Fibroblast of pulmonary artery (primary cell): ENCODE measurements at places on chromosomes 4 and X.
A peak's percentile ranks its signal among the peaks of the same experiment; 100 is the strongest.

DNA sequence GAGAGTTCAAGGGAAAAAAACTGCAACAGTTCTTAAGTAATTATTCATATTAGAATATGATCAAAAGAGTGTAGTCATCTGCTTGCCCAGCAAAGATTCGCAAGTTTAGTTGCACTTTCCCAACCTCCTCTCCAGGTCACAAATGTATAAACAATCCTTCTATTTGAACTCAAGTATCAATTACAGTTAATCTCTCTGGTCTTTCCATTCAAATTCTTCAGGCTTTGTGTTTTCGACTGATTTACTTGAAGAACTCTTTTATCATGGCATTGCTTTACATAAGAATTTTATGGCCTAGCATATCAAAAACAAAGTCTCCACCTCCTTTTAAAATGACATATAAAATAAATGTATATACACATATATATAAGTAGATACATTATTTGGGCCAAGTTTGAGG, 1009.6 kb upstream of the DIAPH2 start:
- no peak for DNase-seq

DNA sequence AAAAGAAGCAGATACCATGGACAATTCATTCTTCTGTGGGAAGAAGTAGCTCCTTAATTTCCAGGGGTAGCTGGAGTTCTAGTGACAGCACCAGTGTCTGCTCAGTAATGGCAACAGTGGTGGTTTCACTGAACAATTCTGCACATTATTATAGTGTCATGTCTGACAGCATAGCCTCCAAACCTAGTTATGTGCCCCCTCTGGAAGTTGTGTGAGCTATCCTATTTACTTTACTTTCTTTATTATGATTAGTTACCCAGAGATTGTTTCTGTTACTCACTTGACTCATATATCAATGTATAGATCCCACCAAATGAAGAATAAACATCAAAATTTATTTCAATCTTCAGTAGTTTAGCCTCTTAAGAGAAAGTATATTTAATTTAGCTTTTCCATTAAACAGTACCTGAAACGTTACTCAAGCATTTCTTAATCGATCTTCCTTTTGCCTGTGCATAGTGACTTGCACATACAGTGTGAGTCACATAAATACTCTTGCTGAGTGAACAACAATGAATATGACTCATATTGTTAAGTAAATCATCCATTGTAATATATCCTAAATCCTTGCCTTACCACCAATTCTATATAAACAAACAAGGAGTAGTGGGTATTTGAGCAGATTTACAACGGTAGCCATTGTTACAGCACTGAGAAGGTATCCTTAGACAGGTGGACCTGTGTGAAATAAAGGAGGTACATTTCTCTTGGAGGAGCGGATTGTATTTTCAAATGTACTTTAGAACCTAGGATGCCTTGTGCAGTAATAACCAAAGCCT, 534.7 kb downstream of the ANKRD50 start:
- DNase-seq: peak; percentile 89

GRCh38 chrX:44898411-44899221, 25.6 kb downstream of the KDM6A start:
- no peak for DNase-seq

- no peak for DNase-seq
Measured at GRCh38 chrX:77788050-77788449, 2.0 kb upstream of the ATRX start.

DNA sequence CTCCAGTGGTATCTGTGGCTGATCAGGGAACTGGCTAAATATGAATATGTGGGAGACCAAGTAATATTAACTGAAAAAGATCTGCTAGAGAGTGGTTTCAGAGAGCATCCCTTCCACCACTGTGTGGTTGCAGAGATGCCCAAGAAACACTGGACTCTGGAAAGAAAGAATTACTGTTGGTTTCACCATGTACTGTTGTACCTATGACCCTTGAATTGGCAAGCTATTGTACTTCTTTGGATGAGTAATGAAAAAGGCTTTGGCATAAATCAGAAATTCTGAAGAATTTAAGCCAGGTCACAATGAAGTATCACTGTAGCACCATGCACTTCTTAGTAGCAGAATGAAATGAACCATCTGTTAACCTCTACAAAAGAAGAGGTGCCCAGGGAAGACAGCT, 134.4 kb upstream of the INTU start:
- no peak for DNase-seq

DNA sequence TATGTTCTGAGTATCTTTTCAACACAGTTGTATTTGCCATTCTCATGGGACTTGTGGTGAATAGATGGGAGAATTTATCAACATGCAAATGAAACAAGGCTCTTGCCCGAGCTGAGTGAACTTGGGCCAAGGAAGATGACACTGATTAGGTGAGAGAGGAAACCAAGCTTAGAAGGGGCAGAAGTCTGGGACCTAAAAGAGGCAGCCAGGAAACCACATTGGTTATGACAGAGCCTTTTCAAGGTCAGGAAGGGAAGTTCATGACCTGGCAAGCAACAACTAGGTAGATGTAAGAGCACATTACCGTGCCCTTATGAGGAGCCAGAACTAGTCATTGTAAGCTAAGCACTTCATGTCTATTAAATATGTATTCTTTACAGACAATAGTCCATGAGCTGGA, 590.3 kb downstream of the PACRGL start:
- no peak for DNase-seq

GRCh38 chrX:45715748-45716147, 515.1 kb upstream of the DIPK2B start:
- no peak for DNase-seq

GRCh38 chr4:88570001-88570400, 22.3 kb upstream of the HERC3 start:
- DNase-seq: no peak

DNA sequence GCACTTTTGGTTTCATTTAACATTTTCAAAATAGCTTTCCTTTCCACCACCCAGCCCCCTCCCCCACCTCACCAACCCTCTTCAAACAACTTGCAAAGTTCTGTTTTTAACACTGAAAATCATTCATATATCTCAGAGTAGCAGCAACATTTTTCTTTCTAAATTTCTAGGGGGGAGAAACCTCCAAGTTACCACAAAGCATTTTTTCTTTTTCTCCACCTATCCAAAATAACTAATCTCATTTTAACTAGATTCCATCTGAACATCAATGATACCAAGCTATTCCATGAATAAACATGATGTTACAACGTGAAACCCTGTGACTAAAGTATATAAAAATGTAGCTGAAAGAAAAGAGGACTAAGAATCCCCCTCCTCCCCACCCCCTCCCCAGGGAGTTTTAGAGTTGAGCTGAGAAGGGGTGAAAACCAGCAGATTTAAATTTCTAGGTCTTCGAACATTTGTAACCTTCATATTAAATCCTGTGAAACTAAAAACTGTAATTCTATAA, 5.2 kb downstream of the LDB2 start:
- peak; percentile 18 for DNase-seq

DNA sequence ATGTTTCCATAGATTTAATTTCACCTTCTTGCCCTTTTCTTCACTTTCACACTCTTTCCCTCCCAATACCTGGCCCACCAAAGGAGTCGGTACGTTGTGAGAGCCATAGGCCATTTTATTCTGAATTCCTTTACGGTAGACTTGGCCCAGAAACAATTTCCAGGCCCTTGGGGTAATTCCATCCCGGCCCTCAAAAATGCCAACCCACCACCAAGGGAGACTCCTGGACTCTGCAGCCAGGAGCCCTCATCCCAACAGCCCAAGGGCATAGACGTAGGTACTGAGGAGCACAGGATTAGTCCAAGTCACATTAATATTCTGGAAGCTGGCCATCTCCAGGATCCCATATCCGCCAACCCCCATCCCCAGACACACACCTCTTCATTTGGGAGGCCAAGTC, 102.9 kb downstream of the LIMCH1 start:
- DNase-seq: no peak

GRCh38 chr4:57763070-57763469, 652.9 kb upstream of the IGFBP7 start:
- no peak for DNase-seq

- no peak for DNase-seq
Measured at GRCh38 chr4:14829795-14830194, 172.5 kb upstream of the CPEB2 start.

DNA sequence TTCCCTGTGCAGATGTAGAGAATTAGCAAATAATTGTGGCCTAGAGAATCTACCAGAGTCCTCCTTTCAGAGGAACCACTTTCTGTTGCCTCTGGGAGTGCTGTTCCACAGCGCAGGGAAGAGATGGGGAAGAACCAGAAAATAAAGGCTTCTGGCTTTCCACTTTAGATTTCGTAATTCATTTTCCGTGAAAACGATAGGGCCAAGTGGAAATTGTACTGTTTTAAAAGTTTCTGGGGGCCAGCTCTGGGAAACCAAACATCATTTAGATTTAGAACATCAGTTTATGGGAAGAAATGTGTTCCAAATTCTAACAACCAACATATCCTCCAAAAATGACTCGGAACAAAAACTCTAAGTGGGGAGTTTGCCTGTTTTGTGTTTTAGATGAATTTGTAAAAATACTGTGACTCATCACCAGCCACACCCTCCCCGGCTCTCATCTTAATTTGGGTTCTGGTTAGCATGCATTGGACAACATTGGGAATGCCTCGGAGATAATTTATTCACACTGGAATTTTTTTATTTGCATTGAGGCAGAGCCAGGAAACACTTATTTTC, 65.2 kb upstream of the LNX1 start:
- DNase-seq: peak; percentile 71

DNA sequence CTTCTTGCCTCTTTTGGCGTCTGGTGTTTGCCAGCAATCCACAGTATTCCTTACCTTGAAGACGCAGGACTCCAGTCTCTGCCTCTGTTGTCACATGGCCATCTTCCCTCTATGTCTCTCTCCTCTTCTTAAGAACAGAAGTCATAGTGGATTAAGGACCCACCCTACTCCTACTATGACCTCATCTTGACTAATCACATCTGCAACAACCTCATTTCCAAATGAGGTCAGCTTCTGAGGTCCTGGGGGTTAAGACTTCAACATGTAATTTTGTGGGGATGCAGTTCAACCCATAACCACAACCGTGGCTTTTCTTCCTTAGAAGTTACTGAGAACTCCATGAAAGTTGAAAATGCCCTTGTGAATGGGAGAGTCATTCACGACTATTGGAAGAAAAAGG, 23.3 kb downstream of the TLR8 start:
- no peak for DNase-seq

GRCh38 chr4:55742655-55743202, 76.9 kb upstream of the EXOC1L start:
- peak; percentile 46 for DNase-seq

GRCh38 chrX:63349307-63349706, 1.8 kb downstream of the SPIN4 start:
- no peak for DNase-seq

GRCh38 chr4:107854356-107855022, 29.8 kb downstream of the SGMS2 start:
- peak; percentile 71 for DNase-seq

GRCh38 chr4:159414305-159414704, 311.4 kb downstream of the RAPGEF2 start:
- no peak for DNase-seq
